ENCODE measurements at places on chromosomes 5 and 9. TPM values are rescaled to one million over a fixed set of nuclear protein-coding genes. Genes with fewer than 3 reads are reported as not detected.

RAB3C gene
- 1.1 TPM for total RNA-seq

SCGB3A2 gene
- not detected for total RNA-seq

GRCh38 chr5:78650531-78650930 is 2.0 kb upstream of the LHFPL2 start:
- DNase-seq: no peak

GRCh38 chr9:131642496-131643083 is 97.3 kb downstream of the PRRT1B start:
- peak; percentile 55 for DNase-seq

- DNase-seq: no peak
These were observed 63.0 kb upstream of the GNA14 start for GRCh38 chr9:77710965-77711648.

Measured in colonic mucosa (tissue), 4 donors.